ENCODE measurements at places on chromosomes 16 and 17.

DNA sequence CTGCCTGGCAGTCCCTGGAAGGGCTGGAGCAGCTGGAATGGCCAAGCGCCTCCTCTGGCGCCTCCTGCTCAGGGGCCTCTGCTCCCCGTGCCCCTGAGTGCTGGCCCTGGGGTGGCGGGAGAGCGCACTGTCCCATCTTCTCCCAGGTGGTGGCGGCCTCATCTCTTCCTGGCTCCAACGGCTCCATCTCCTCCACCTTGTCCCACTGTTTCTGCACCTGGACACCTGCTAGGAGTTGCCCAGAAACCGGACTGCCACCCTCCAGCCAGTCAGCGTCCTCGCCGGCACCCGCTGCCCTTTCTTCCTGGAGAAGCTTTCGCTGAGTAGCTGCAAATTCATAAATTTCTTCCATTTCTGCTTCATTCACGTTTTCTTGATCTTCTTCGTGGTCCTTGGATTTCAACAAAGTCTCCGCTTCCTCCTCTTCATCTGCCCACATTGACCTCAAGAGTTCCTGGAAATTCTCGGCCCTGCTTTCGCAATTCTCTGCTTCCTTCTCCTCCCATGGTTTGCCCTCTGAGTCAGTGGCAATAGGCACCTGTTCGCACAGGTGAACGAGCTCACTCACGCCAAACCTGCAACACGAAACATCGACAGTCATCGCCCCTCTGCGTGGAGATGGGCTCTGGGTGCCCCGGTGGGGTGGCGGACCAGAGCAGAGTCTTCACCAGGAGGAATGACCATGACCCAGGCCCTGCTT is 13.7 kb upstream of the NLRC3 start:
- no peaks in the 10 kb centered on the region for H3K27me3 ChIP-seq
- no peaks in the 10 kb centered on the region for H3K4me1 ChIP-seq
- no peak overlapping the region for H3K27ac ChIP-seq

GRCh38 chr16:7979448-7980132 is 610.7 kb downstream of the TMEM114 start:
- no peaks in the 10 kb centered on the region for H3K36me3 ChIP-seq
- no peak for DNase-seq
- no peaks in the 10 kb centered on the region for H3K27me3 ChIP-seq
- no peak overlapping the region for H3K4me3 ChIP-seq
- no peak overlapping the region for H3K27ac ChIP-seq

DNA sequence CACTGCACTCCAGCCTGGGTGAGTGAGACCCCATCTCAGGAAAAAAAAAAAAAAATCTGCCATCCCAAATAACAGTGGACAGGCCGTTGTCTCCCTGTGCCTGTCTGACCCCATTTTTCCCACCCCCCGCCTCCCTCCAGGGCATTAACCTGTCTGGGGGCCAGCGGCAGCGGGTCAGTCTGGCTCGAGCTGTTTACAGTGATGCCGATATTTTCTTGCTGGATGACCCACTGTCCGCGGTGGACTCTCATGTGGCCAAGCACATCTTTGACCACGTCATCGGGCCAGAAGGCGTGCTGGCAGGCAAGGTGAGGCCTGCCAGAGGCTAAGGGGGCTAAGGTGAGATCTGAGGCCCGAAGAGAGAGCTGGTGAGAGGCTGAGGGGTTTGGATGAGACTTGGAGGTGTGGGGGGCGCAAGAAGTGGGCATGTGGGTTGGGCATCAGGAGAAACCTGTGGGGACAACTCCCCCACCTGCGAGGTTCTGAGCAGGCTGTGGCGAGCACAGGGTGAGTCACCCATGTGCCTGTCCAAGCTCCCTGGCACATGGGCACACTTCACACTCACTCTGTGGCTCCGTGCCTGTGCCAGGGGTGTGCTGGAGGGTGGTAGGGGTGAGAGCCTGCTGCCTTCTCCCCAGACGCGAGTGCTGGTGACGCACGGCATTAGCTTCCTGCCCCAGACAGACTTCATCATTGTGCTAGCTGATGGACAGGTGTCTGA is 34.7 kb downstream of the ANKRD40 start:
- H3K36me3 ChIP-seq = no peaks in the 10 kb centered on the region
- H3K4me1 ChIP-seq = peaks cover 10% of the 10 kb centered on the region
- no peak overlapping the region for H3K27ac ChIP-seq
- DNase-seq = no peak
- H3K27me3 ChIP-seq = no peaks in the 10 kb centered on the region
- no peak overlapping the region for H3K4me3 ChIP-seq

DNA sequence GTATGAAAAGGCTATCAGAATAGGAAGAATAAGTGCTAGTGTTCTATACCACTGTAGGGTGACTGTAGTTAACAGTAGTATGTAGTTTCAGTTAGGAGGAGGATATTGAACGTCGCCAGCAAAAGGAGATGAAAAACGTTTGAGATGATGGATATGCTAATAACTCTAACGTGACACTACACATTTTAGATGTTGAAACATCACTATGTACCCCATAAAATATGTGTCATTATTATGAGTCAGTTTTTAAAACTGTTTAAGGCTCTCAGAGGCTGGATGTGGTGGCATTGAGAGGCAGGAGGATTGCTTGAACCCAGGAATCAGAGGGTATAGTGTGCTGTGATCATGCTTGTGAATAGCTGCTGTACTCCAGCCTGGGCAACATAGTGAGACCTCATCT is 31.8 kb downstream of the UBN1 start:
- no peak overlapping the region for H3K27ac ChIP-seq
- no peaks in the 10 kb centered on the region for H3K27me3 ChIP-seq

Measured in SJSA1 (cell line).